Brain (organoid and tissue), 16 donors: ENCODE measurements at places on chromosomes 11 and 22. TPM values are rescaled to one million over a fixed set of nuclear protein-coding genes. Genes with fewer than 3 reads are reported as not detected.
A peak's percentile ranks its signal among the peaks of the same experiment; 100 is the strongest.

GRCh38 chr11:64759131-64759721 is 548 bp downstream of the PYGM start:
- no peak for DNase-seq

The DEUP1 gene
- polyA plus RNA-seq, result 0.71 TPM

- DNase-seq, result no peak
Observed at GRCh38 chr11:10599388-10600175, 31.1 kb upstream of the LYVE1 start.

DNA sequence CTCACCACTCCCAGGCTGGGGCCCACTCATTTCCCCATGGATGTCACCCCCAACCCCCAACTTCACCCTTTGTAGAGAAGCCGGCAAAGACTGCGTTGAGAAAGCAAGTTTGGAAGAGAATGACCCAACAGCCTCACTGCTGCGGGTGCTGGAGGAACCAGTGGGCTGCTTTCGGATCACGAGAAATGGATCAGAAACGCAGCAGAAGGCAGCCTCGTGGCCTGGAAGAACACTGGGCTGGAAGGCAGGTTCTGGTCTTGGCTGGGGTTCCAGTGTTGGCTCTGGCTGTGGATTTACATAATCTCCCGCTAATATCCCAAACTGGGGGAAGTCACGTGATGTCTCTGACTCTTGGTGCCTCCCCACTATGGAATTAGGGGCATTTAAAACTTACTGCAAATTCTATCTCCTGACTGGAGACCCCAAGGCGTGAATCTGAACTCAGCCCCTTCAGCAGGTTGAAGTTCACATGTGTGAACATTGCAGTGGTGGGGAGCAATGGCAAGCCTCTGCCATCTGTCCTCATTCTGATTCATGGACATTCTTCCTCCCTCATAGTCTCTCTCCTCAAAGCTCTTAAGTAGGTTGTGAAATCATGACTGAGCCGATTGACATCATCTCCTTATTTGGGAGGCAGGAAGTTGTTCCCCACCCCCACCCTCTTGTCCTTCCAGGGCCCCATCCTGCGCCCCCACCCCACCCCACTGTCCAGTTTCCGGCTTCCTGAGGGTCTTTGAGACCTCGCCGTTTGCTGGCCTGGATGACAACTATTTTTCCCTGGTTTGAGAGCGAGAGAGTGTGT is 37.0 kb upstream of the TIMP3 start:
- DNase-seq, result no peak

DNA sequence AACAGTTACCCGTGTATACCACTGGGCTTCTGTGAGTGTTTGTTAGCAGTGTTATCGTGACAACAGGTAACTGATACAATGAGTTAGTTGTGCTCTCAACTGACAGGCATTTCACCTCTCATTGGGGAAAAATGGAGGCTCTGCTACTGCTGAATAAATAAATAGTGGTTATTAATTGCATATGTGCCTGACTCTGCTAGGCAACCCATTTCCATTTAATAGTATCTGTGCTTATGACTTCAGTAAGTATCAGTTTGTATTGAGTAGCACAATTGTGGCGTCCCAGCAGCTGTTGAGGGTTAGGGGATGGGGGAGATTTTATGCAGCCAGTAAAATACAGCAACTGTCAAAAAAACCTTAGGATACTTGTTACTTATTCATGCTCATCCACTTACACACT is 123.4 kb upstream of the SEZ6L start:
- DNase-seq, result no peak

DNA sequence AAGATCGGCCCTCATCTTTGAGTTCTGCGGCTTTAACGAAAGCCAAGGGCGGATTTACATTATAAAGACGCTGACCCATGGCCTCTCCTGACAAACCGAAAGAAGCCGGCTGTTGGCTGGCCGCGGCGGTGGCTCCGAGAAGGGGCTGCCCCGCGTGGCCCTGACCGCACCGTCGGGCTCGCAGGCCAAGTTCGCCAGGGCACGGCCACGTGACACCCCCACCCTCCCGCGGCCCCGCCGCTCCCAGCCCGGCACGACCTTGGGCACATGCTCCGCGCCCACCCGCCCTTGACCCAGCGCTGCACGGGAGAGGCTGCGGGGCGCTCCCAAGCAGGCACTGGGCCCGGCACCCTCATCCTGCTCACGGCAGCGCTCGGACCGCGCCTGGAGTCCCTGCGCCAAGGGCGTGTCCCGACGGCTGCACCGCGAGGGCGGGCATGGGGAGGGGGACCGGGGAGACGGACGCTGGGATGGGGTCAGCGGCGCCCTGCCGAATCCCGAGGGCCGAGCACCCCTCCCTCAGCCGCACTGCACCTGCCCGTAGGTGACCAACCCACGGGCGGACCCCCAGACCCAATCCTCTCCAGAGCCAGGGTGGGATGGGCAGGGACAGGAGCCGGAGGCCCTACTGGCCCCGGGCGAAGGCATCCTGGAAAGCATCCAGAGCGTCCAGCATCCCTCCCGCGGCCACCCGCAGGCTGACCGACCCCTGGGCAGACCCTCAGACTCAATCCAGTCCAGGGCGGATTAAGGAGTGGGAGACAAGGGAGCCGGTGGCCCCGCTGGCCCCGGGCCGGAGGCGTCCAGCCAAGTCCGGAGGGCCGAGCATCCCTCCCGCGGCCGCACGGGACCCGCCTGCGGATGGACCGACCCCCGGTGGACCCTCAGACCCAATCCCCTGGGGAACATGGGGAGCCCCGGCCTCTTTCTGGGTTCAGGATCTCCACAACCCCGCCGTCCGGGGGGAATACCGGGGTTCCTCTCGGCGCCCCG is 759 bp downstream of the CPT1A start:
- no peak for DNase-seq

DNA sequence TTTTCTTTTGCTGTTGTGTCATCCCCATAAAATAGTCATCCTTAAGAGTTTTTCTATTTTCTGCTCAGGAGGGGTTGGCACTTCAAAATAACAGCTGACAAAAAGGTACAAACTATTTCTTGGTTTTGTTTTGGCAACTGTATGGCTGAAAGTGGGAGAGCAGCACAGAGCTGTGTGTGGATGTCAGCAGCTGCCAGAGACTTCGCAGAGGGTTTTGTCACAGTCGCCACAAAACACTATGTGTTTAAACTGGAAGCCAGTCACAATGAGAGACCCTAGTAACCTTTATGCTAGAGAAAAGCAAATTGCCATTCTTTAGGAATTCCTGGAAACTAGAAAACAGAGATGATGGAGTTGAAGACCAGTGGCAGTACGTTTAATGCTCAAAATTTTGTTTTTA is 189.6 kb upstream of the CCDC90B start:
- DNase-seq, result no peak

DNA sequence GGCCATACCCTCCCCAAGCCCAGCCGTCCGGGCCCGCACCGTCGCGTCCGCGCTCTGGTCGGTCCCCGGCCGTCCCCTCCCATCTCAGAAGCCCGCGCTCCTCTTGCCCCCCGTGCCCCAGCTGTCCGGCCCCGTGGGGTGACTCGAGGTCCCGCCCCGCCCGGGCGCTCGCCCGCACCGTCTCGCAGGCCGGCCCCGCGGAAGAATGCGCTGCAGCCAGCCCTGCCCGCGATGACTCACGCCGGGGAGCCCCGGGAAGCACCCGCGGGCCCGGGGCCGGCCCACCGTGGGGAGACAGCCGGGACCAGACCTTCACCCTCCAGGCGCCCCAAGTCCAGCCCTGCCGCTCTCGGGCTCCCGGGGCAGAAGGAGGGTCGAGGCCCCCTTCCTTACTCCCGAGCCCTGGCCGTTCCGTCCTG is 320 bp upstream of the PHLDA2 start:
- no peak for DNase-seq

DNA sequence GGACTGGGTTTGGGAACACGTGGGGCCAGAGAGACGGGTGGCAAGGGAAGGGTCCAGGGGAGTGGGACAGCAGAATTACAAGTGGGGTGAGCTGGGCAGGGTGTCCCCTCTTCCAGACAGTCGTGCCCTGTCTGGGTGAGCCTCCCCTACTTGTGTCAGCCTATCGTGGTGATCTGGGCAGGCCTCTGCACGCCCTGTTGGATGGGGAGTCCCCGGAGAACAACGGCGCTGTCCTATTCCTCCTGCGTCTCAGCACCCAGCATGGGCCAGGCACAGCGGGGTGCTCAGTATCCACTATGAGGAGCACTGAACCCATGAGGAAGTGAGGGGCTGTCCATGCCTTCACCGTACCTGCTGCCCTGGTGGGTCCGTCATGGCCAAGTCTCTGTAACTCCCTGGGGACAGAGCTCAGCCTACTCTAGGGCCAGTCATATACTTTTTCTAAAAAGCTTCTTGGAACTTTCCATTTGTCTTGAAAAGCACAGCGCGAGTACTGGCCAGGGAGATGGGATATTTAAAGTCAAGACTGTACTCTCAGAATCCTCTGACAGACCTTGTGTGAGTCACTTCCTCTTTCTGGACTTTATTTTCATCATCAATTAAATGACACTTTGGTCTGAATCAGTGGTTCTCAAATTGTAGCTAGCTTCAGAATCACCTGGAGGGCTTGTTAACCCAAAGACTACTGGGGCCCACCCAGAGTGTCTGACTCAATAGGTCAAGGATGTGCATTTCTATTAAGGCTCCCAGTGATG is 81.7 kb upstream of the NECTIN1 start:
- no peak for DNase-seq

- DNase-seq, result no peak
Observed at GRCh38 chr22:32518381-32518780, 43.8 kb downstream of the FBXO7 start.

The MYO18B gene
- polyA plus RNA-seq, result 2.6 TPM

DNA sequence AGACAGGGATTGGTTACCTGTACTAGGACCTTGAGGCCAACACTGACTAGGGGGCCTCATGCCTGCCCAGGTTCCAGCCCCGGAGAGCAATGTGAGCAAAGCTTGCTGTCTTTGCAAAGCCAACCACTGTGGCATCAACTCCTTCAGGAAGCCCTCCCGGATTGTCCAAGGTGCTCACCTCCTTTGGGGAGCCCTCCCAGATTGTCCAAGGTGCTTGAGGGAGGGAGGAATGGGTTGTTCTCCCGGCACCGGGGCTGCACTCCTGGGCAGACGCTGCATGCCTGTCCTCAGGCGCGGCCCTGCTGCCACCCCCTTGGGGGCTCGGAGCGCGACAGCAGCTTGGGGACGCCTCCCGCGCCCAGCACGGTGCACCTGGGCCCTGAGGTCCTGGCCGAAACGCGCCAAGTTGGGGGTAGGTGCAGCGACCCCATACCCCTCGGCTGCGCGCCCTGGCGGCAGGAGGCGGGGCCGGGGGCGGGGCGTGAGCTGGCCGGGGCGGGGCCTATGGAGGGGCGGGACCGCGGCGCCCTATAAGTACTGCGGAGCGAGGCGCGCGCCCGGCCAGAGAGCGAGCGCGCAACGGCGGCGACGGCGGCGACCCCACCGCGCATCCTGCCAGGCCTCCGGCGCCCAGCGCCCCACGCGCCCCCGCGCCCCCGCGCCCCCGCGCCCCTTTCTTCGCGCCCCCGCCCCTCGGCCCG is at the start of gene CD81:
TSS of gene CD81 (plus strand) at position 560 of the 701 bp plus-strand sequence. CDS start 240 bp downstream, outside the sequence.
- DNase-seq, result peak; percentile 69

GRCh38 chr22:25953919-25954318 is 211.9 kb downstream of the MYO18B start:
- no peak for DNase-seq

GRCh38 chr11:131691181-131692041 is 321.0 kb downstream of the NTM start:
- DNase-seq, result no peak

The CD3D gene
- polyA plus RNA-seq, result not detected

The MAPK8IP2 gene
- polyA plus RNA-seq, result 95.4 TPM

- no peak for DNase-seq
Observed at GRCh38 chr11:15309296-15309695, 194.6 kb downstream of the INSC start.

The KCNQ1 gene
- 13.4 TPM for polyA plus RNA-seq

GRCh38 chr11:3030289-3031070 is 26.7 kb downstream of the CARS1 start:
- DNase-seq, result no peak

- DNase-seq, result no peak
Observed at GRCh38 chr11:34667810-34668582, 47.1 kb downstream of the EHF start.

DNA sequence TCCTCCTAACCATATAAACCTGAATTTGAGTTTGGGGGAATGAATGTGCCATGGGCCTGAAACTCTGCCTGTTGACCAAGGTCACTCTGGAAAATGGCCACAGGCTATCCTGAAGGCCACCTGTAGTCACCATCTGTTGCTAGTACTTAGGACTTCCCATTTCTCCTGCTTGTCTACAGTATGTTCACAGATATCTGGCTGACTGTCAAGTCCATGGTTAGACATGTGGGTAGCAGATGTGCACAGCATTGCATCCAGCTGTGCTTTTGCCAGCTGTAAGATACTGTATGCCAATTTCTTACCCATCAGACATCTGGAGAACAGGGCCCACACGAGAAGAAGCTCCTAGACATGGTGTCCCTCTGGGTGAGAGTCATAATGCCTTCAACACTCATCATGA is 475.4 kb downstream of the INSC start:
- no peak for DNase-seq

DNA sequence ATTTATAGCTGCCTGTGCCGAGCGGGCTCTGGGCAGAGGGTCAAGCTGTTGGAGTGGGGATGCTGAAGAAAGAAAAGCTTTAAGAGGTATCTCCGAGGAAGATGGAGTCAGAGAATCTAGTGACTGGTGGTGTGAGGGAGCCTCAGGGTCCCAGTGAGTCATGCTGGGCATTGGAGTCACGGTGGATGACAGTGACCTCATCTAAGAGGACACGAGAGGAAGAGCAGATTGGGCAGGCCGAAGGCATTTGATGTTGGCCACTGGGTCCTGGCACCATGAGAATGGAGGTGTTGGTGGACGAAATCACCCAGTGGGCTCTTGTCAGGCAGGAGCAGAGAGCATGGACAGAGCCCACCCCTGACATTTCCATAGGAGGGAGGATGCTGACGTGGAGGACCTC is 68.4 kb downstream of the TBC1D22A start:
- DNase-seq, result no peak

The DDX25 gene
- 17.7 TPM for polyA plus RNA-seq

DNA sequence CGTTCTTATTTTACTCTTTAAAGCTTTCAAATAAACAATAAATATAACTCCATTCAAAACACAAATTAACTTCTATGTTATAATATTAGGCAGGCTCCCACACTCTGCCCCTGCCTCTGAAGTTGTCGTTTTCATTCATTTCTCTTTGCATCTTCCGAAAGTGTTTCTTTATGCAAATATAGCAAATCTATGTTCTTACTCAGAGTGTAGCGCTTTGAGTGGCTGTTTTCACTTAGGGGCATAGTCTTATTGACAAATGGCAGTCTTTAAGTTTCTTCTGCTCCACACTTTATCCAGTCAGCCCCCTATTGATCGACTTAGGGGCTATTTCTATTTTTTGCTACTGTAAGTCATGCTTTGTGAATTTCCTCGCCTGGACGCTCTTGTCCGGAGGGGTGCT is 45.3 kb upstream of the RTL6 start:
- no peak for DNase-seq

- DNase-seq, result peak; percentile 64
Observed at GRCh38 chr11:120034881-120035630, 102.9 kb downstream of the TRIM29 start.

The WT1 gene
- not detected for polyA plus RNA-seq

The OR52H1 gene
- not detected for polyA plus RNA-seq

DNA sequence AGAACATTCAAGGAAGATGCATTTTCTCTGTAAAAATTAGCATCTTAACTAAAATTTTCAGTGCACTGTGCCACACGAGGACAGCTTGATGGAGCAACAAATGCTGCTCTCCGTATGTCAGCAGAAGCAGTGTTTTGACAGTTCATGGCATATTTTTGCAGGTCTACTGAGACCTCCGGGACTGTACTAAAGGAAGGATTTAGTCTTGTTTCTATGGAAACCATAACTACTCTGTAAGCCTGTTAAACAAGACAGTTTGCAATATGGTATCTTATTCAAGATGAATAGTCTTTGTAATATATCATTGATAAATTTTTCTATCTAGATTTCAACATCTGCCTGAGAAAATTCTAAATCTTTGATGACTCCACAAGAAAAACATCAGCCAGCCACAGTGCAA is 184.0 kb upstream of the GUCY1A2 start:
- DNase-seq, result peak; percentile 99

The FBXO7 gene
- polyA plus RNA-seq, result 123 TPM
